ENCODE measurements at places on chromosomes 7 and 10.

DNA sequence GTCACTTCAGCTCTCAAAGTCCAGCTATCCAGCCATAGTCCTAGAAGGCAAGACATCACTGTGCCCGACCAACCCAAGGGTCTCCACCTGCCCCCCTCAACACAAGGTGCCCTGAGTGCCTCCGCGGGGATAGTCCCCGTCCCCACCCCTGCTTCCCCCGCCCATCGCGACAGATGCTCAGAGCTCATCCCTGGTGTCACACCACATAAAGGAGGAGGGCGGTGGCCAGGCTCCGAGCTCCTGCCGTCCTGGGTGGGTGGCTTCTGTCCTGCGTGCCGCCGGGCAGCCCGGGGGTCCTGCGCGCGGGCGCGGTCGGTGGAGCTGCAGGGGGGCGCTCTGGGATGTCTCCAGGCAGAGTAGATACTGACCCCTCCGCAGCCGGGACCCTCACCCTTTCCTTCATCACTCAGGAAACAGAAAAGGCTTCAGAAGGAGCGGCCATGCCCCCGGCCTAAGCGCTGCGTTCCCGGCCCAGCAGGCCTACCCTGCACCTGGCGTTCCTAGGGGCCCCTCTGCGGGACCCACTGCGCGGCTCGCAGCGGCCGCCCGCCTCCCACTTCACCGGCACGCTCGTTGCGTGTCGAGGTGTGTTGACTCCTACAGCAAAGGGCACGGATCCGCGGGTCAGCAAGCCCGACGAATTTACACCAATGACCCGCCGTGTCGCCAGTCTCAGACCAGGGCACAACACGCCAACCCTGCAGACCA lies 53.4 kb downstream of the ALOX5 start:
- no peak for DNase-seq

- no peak for DNase-seq
These were observed 29.0 kb downstream of the GSTO2 start for GRCh38 chr10:104297697-104298660.

DNA sequence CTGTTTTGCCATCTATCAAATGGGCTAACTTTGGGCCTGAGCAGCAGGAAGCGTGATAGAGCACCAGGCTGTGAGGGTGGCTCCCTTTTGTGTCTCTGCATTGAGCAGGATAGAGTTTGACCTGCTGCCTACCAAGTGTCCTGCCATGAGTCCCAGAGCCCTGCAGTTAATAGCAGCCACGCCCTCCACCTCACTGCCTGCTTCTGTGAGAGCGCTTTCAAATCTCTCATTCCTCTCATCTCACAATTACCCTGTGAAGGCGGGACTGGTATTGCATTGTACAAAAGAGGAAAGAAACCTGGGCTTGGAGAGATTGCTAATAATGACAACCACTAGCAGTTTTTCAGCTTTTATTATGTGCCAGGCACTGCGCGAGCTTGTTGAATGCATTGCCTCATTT lies 39.9 kb downstream of the UNC5B start:
- no peak for DNase-seq

DNA sequence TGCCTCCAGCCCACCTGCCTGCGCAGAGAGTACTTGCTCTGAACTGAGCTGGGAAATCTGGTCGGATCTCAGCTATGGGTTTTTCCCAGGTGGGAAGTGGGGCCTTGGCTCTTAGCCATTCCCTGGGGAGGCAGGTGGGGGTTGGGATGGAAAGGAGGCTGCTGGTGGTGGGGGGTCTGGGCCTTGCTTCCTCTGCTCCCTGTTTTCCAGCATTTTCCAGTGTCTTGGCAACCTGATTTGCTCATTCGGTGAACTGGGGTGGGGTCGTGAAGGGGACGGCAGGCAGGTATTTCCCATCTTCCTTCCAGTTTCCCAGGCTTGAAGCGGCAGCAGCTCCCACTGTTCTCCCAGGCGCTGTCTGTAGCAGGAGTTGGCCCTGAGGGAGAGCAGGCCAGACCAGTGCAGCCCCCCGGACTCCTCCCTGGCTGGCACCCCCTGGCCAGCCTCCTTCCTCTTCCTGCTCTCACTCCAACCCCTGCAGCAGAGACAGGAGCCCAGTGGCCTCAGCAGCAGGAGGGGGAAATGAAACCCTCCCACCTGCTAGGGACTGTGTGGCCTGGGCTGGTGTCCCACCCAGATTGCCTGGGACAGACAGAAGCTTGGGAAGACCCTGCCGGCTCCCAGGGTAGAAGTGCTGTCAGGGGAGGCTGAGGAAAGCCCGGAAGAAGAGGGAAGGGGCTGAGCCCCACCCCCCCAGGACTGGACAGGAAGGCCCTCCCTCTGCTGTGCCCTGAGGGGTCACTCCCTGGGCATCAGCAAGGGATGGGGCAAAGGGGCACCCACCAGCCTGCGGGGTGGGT lies 6.6 kb downstream of the TRIM8 start:
- DNase-seq, result no peak

GRCh38 chr7:154371424-154371823 lies 319.2 kb downstream of the DPP6 start:
- no peak for DNase-seq

- DNase-seq, result no peak
These were observed 49.0 kb downstream of the RBAK start for GRCh38 chr7:5094641-5095040.

DNA sequence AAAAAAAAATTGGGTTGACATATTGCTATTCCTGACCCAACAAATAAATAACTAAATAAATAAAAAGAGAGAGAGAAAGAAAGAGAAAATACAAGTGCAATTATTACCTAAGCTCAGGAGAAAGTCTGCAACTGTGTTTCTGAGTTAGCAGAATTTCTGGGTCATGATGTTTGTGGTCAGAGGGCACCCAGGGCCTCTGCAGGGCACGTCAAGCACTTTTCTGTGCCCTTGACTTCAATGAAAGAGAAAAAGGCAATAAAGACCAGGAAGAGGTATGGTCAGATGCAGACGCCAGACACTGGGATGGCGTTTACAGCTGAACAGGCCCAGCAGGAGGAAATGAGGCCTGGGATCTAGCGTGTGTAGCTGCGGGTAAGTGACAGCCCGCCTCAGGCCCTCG lies 160.9 kb upstream of the GDF10 start:
- no peak for DNase-seq

DNA sequence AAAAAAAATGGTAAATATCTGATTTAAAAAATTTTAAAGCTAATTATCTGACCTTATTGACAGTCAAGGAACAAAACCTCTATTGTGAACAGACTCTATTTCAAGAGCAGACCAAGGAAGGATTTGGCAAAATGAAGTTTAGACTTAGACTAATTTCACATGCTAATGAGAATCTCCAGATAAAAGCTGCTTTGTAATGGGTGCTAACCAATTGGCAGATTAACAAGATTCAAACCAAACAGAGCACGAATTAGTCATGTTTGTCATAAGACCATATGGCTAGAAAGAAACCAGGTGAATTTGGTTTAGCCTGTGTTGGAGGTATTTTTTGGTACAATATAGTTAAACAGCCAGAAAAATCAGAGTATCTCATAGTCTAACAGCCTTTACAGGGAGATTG lies 429.1 kb upstream of the NFE2L3 start:
- DNase-seq, result no peak

Measured in activated T-cell treated with anti-CD3 and anti-CD28 coated beads, Interleukin-2, amount 50 U/mL, for 1 hour (primary cell).